ENCODE measurements at places on chromosomes 5 and 9. TPM values are rescaled to one million over a fixed set of nuclear protein-coding genes. Genes with fewer than 3 reads are reported as not detected.
A peak's percentile ranks its signal among the peaks of the same experiment; 100 is the strongest.

GRCh38 chr5:15421921-15422412 is 78.0 kb upstream of the FBXL7 start:
- H3K36me3 ChIP-seq: no peaks in the 10 kb centered on the region
- H3K4me1 ChIP-seq: peaks cover 6% of the 10 kb centered on the region
- H3K4me3 ChIP-seq: no peak overlapping the region
- H3K27ac ChIP-seq: no peak overlapping the region
- DNase-seq: no peak

DNA sequence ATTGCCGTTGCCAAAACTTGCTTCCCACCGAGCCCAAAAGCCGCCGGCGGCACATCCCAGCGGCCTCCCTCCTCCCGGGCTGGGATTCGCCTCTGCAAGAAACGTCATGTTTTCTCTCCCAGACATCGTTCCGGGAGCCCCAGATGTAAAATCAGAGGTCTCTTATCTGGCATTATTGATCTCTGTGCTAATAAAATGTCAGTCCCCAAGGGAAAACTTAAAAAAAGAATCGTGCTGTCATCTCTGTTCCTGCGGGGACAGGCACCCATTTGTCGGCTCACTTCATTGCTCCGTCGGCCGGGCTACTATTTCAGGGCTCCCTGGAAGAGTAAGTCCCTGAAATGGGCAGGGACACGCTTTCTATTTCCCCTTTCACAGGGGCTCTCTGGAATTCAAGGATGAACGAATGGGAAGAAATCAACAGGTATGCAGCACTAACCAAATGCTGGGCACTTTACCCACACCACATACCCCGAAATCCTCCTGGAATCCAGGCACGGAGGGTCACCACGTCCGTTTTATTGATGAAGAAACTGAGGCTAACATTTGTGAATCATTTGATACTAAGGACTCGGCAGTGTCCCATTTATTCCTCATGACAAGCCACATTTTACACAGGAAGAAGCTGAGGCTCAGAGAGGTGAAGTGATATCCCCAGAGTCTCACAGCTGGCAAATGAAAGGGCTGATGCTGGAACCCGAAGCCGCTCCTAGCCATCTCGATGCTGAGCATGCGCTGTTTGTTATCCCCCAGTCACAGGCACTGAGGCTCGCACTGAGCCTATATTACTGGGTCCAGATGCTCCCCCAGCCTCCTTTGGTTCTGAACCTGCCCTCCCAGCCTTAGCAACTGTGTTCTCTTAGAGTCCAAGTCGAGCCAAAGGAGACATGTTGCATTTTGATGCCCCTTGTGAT is 35.7 kb upstream of the MSX2 start:
- no peak overlapping the region for H3K27ac ChIP-seq
- H3K4me1 ChIP-seq: no peaks in the 10 kb centered on the region
- no peak for DNase-seq
- H3K27me3 ChIP-seq: no peaks in the 10 kb centered on the region
- no peaks in the 10 kb centered on the region for H3K36me3 ChIP-seq

Gene KLF4
- total RNA-seq: 71.2 TPM

DNA sequence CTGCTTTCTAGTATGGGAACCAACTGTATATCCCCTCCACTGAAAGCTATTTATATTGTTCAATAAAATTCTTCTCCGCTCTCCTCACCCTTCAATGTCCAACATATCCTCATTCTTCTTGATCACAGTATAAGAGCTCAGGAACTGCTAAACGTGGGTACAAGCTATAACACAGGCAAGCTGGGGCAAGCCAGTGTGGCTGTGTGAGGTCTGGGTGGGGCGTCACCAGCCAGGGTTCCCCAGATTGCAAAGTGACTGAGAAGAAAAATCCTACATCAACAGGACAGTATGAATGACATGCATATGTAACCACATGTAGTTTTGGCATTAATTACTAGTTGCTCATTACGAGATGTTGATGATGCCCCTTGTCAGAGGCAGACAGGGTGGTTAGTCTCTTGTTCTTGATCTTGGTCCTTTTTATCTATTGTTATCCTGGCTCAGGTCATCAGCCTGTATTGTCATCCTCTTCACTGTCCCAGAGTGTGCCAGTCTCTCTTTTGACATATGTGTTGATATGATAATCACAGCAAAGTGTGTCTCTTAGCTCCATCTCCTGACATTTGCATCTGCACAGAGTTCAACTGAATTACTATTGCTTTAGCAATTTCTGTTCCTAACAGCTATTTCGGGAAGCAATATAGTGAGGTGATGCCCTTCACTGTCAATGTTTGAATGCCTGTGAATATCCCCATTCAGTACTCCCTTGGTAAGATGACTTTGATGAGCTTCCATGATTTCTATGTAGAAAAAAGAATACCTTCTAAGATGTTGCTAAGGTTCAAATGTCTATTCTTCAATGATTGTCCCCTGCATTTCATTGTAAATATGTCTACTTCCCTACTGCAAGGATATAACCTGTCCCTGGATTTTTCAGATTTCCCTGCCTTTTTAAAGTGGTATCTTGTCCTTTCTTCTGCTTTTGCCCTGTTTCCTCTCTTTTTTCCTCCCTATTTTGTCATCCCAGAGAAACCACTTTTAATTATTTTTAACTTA is 140.3 kb downstream of the MAT2B start:
- no peak overlapping the region for H3K27ac ChIP-seq
- no peak for DNase-seq
- H3K27me3 ChIP-seq: no peaks in the 10 kb centered on the region
- H3K36me3 ChIP-seq: no peaks in the 10 kb centered on the region
- H3K4me3 ChIP-seq: no peak overlapping the region

GRCh38 chr5:76607353-76607871 is 15.8 kb downstream of the F2RL2 start:
- H3K4me3 ChIP-seq: no peak overlapping the region
- peaks cover 3% of the 10 kb centered on the region for H3K4me1 ChIP-seq
- H3K27me3 ChIP-seq: no peaks in the 10 kb centered on the region
- peak; percentile 25 for DNase-seq

Gene FAM221B
- total RNA-seq: not detected

DNA sequence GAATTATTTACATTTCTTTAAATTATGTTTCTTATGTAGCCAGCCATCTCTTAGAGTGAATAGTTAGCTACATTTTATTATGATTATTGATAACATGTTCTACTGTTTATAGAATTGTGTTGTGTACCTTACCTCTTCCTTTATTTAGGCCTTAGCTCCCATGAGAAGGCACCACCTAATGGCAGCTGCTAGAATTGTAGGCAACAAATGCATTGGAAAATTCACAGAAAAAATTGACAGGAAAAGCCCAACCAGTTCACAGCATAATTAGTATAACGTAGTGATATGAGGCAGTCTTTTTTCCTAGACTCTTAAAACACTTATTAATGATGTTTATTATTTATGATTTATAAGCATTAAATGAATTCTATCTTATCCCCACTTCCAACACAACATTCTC is 175.8 kb downstream of the WDR70 start:
- no peaks in the 10 kb centered on the region for H3K36me3 ChIP-seq
- H3K27me3 ChIP-seq: no peaks in the 10 kb centered on the region
- H3K4me3 ChIP-seq: no peak overlapping the region
- DNase-seq: no peak

- no peak overlapping the region for H3K27ac ChIP-seq
- no peak overlapping the region for H3K4me3 ChIP-seq
- no peaks in the 10 kb centered on the region for H3K27me3 ChIP-seq
- no peaks in the 10 kb centered on the region for H3K36me3 ChIP-seq
Observed at GRCh38 chr5:176517053-176517661, 20.0 kb downstream of the RNF44 start.

DNA sequence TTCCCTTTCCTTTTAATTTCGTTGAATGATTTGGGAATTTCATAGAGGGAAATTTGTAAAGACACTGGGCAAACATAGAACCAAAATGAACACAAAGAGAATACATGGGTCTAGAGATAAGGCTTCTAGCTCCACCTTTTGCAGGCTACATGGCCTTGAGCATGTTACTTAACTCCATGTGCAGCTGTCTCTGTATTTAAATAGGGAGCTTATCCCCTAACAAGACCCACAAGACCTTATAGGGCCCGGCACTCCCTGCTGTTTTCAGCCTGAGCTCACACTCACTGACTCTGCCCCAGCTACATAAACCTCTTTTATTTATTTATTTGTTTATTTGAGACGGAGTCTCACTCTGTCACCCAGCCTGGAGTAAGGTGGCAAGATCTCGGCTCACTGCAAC is 30.6 kb upstream of the TLE1 start:
- H3K27me3 ChIP-seq: no peaks in the 10 kb centered on the region
- no peak for DNase-seq
- no peak overlapping the region for H3K4me3 ChIP-seq
- H3K36me3 ChIP-seq: no peaks in the 10 kb centered on the region
- H3K27ac ChIP-seq: no peak overlapping the region

GRCh38 chr5:172243302-172243701 is 40.3 kb downstream of the UBTD2 start:
- no peaks in the 10 kb centered on the region for H3K4me1 ChIP-seq
- no peak for DNase-seq
- H3K36me3 ChIP-seq: no peaks in the 10 kb centered on the region
- H3K4me3 ChIP-seq: no peak overlapping the region
- H3K27me3 ChIP-seq: no peaks in the 10 kb centered on the region

- H3K27ac ChIP-seq: no peak overlapping the region
- no peaks in the 10 kb centered on the region for H3K27me3 ChIP-seq
- H3K36me3 ChIP-seq: no peaks in the 10 kb centered on the region
- H3K4me1 ChIP-seq: no peaks in the 10 kb centered on the region
Observed at GRCh38 chr5:1092122-1092521, 19.7 kb downstream of the SLC12A7 start.

Gene PRRX2
- 4.0 TPM for total RNA-seq

GRCh38 chr5:162456086-162456485 is 388.5 kb downstream of the GABRG2 start:
- no peak overlapping the region for H3K4me3 ChIP-seq
- H3K27ac ChIP-seq: no peak overlapping the region
- DNase-seq: no peak
- H3K27me3 ChIP-seq: no peaks in the 10 kb centered on the region
- no peaks in the 10 kb centered on the region for H3K4me1 ChIP-seq
- H3K36me3 ChIP-seq: no peaks in the 10 kb centered on the region

Gene CDH18
- total RNA-seq: not detected

GRCh38 chr5:1468247-1468612 is 23.0 kb upstream of the SLC6A3 start:
- H3K4me3 ChIP-seq: no peak overlapping the region
- H3K4me1 ChIP-seq: no peaks in the 10 kb centered on the region
- H3K27ac ChIP-seq: no peak overlapping the region
- H3K27me3 ChIP-seq: no peaks in the 10 kb centered on the region

DNA sequence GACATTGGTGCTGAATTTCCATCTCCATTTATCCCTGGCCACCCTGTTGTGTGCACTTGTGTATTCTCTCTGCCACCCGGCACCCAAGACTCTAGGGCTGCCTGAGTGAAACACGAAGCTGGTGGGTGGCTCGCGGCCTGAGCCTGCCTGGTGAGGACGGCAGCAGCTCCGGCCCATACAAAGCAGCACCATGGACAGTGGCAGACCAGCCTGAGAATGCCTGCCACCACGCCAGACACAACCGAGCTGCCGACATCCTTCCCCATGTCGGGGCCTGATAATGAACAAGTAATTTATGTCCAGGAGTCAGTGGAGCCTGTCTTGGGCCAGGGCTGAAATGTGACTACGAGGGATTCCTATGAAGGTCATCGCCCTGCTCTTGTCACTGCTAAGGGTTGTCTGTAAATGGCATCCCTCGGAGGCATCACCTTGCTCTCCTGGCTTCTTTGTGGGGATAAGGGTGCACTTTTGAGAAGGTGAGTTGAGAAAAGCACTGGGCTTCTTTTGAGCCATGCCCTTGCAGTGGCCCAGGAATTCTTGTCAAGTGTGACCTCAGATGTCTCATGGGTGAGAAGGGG is 175.7 kb downstream of the MELK start:
- no peak overlapping the region for H3K27ac ChIP-seq
- H3K4me3 ChIP-seq: no peak overlapping the region
- no peak for DNase-seq

GRCh38 chr5:151758141-151758429 is 346 bp downstream of the ATOX1 start:
- H3K4me3 ChIP-seq: peak overlapping the region; percentile 95
- no peak for DNase-seq
- no peak overlapping the region for H3K27ac ChIP-seq

Gene DBH
- total RNA-seq: not detected

DNA sequence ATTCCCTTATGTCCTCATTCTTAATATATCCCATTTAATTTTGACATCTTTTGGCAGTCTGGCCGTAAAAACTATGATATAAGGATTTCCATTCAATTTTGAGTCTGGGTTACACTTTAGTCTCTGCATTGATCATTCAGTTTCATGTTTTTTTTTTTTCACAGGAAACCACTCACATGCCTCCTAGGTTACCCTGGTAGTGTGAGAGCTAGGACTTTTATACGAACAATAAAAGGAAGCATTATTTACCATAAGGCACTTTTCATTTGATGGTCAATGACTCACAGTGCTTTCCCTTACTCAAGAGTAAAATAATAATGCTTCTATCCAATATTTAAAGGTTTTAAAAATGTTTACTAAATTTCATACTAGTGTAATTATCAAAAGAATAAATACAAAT is 16.4 kb upstream of the DMAC1 start:
- H3K27me3 ChIP-seq: no peaks in the 10 kb centered on the region
- no peaks in the 10 kb centered on the region for H3K4me1 ChIP-seq
- H3K36me3 ChIP-seq: no peaks in the 10 kb centered on the region
- H3K4me3 ChIP-seq: no peak overlapping the region
- H3K27ac ChIP-seq: no peak overlapping the region

Gene MAP1B
- total RNA-seq: 66.4 TPM

- no peak for DNase-seq
- no peaks in the 10 kb centered on the region for H3K36me3 ChIP-seq
- no peak overlapping the region for H3K27ac ChIP-seq
- no peaks in the 10 kb centered on the region for H3K4me1 ChIP-seq
- no peak overlapping the region for H3K4me3 ChIP-seq
Observed at GRCh38 chr9:38133595-38133994, 64.6 kb upstream of the SHB start.

- H3K36me3 ChIP-seq: no peaks in the 10 kb centered on the region
- no peaks in the 10 kb centered on the region for H3K4me1 ChIP-seq
- no peak overlapping the region for H3K27ac ChIP-seq
- no peak for DNase-seq
- no peak overlapping the region for H3K4me3 ChIP-seq
Observed at GRCh38 chr9:76454311-76454710, 4.7 kb upstream of the GCNT1 start.

Data from ovary (tissue), 10 donors.